ENCODE measurements at places on chromosomes 11 and 22. TPM values are rescaled to one million over a fixed set of nuclear protein-coding genes. Genes with fewer than 3 reads are reported as not detected.

- peaks cover 12% of the 10 kb centered on the region for H3K4me1 ChIP-seq
- H3K27ac ChIP-seq: no peak overlapping the region
- no peak overlapping the region for H3K4me3 ChIP-seq
- no peak for DNase-seq
- no peaks in the 10 kb centered on the region for H3K36me3 ChIP-seq
Measured at GRCh38 chr11:20541503-20541902, 57.9 kb upstream of the SLC6A5 start.

DNA sequence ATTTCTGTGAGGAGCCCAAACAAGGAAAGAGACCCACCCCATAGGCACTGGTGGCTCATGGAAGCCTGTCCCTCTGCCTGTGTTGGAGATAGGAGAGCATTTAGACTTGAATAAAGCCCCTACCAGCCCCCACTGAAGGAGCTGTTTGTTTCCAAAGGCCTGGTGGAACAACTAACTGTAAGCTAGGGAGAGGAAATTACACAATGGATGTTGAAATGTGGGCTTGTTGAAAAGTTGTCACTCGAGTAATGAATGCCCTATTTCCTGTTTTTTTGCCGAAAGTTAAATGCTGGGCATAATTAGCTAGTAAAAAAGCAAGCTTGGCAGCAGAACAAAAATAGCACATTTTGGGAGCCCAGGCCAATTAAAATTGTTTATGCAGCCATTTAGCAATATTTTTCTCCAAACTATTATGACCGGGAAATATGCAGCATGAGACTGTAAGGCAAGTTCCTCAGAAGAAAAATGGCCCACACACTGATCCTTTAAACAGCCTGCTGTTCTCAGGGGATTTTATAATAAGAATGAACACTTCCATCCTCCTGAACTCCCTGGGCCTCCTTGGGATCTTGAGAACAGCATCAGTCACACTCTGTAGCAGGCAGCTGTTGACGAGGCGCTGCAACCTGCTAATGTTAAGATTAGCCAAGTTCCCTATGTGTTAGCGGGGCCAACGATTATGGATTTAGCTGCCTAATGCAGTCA is 38.6 kb upstream of the LMO2 start:
- H3K27me3 ChIP-seq: no peaks in the 10 kb centered on the region
- peak; percentile 62 for DNase-seq
- H3K27ac ChIP-seq: peak overlapping the region; percentile 17
- H3K36me3 ChIP-seq: no peaks in the 10 kb centered on the region

- H3K27ac ChIP-seq: peak overlapping the region; percentile 11
- H3K36me3 ChIP-seq: no peaks in the 10 kb centered on the region
- H3K4me1 ChIP-seq: no peaks in the 10 kb centered on the region
- no peak overlapping the region for H3K4me3 ChIP-seq
- no peak for DNase-seq
Measured at GRCh38 chr11:45366619-45367190, 80.6 kb upstream of the SYT13 start.

DNA sequence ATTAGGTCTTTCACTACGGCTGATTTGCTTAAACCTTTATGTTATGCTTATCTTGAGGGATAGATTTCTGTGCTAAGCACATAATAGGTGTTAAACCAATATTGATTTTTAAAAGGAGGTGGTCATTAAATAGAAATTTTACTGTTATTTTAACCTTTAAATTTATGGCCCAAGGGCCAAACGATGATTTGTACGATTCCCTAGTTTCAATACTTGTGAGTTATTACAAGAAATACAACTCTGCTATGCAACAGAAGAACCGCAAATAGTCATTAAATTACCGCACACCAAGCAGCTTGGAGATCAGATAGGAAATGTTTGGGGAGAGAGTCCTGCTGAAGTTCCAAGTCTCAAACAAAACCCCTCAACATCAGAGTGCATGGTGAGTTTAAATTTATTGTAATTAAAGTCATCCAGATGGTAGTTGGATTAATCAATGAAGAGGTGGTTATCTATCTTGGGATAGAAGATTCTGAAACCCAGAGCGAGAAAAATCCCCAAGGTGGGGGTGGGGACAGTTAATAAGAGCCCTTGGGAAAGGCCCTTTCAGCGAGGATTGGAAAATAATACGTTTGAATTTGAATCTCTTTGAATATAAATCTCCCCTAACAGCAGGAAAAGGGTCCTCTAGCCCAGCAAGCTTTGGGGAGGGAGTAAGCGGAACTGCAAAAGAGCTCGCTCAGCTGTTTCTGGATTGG is 805 bp upstream of the QSER1 start:
- no peak for DNase-seq
- peaks cover 3% of the 10 kb centered on the region for H3K4me1 ChIP-seq
- H3K4me3 ChIP-seq: peak overlapping the region; percentile 87
- peak overlapping the region; percentile 93 for H3K27ac ChIP-seq

DNA sequence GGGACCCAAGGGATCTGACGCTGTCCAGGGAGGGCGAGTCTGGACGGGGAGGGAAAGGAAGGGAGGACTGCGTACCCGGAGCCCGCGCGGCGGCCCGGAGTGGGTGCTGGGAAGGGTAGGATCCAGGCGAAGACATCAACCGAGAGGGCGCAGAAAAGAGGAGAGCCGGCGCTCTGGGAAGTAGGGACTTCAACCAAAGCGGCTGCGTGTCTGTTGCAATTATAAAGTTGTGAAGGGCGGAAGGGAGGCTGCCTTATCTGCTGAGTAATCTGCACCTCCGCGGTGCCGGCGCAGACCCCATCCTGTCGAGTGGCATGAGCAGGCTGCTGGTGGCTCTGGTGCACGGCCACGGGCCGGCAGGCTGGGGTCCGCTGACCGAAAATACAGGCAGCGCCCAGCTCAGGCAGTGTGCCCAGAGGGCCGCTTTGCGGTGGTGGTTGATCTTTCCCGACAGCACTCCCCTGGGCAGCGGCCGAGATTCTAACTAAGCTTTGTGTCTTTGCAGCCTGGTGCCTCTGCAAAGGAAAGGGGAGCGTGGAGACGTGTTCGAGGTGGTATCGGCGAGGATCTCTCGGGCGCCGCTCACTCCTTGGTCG is 978 bp downstream of the C11orf87 start:
- H3K27me3 ChIP-seq: peaks cover 83% of the 10 kb centered on the region
- H3K36me3 ChIP-seq: no peaks in the 10 kb centered on the region
- DNase-seq: peak; percentile 77
- H3K4me3 ChIP-seq: peak overlapping the region; percentile 78

- H3K4me1 ChIP-seq: no peaks in the 10 kb centered on the region
- H3K4me3 ChIP-seq: no peak overlapping the region
- H3K36me3 ChIP-seq: peaks cover 3% of the 10 kb centered on the region
- no peak for DNase-seq
- no peaks in the 10 kb centered on the region for H3K27me3 ChIP-seq
Measured at GRCh38 chr11:77003963-77004362, 30.2 kb upstream of the B3GNT6 start.

Gene HNRNPUL2
- 46.6 TPM for total RNA-seq

Gene CHKB
- 108 TPM for total RNA-seq

Gene CNIH2
- total RNA-seq: 3.8 TPM

Gene NUDT8
- 8.4 TPM for total RNA-seq

Data from endodermal cell (in vitro differentiated cells).